Transverse colon (tissue), 4 donors: ENCODE measurements at places on chromosomes 7 and 10.

- DNase-seq = no peak
Measured at GRCh38 chr10:88178758-88179157, 315.3 kb downstream of the PTEN start.

DNA sequence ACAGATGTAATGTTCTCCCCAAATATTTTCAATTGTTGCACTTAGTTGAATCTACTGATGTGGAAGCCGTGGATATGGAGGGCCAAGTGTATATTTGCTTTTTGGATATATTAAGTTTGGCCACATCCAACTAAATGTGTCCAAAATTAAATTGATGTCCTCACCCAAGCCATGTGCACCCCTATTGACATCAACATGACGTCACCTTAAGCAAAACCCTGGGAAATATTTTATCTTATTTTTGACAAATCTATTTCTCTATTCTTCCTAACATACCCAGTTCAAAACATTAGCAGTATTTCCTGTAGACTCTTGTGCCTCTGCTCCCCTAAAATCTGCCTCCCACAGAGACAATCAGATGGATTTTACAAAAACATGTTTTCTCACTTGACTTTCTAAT is 652.5 kb downstream of the PCDH15 start:
- no peak for DNase-seq

DNA sequence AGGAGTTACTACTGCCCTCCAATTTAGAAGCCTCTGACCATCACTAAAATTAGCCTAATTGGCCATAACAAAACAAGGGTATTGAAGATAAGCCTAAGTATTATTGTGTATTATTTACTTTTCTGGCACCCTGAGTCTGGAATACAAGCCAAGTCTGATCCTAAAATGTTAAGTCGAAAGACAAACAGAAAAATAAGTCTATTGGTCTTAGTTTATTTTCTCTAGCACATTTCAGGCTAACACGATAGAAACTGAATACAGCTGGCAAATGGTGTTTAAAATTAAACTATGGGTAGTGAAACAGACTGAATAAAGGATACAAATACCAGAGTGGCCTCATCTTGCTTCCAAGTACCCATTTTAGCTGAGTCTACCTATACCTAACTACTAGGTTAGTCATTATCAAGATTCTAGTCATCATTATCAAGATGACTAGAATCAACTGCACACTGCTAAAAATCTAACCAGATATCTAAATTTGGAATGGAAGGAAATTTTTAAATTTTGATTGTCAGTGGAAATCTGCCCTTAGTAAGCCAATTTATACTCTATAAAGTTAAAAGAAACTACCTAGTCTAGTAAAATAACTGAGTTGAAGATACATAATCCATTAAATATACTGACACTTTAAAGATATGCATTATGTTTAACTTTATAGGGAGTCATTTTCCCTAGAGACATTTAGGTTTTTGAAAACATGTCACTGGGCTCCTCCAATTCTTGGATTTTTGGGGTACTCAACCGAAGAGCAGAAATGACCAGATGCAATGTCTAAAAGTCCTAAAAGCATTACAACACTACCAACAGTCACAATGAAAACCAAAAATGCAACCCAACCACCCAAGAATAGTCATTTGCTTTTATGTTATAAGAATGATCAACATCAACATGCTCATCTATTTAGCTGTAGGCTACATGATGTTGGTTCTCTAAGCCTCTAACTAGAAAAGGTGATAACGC is 80.9 kb downstream of the NT5C2 start:
- DNase-seq = no peak

GRCh38 chr7:13563257-13563656 is 426.2 kb downstream of the ETV1 start:
- DNase-seq = no peak

GRCh38 chr7:28474282-28474638 is 61.9 kb downstream of the CREB5 start:
- DNase-seq = no peak

- no peak for DNase-seq
Measured at GRCh38 chr10:61701055-61701705, 38.5 kb downstream of the CABCOCO1 start.

DNA sequence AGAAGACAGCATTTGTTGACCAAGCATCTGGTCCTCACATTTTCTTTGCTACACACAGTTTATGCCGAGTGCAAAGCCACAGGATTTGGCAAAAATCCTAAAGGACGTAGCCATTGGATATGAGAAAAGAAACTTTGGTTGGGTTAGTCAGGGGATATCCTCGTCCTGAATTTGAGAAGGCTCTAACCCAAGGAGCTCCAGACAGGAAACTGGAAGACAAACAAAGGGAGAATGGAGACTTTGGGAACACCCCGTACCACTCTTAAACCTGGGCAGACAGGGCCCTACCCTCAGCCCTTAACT is 146.6 kb upstream of the FRMD4A start:
- DNase-seq = no peak

GRCh38 chr7:82375713-82376112 is 67.9 kb downstream of the CACNA2D1 start:
- no peak for DNase-seq
